ENCODE measurements at places on chromosomes 5 and 9. TPM values are rescaled to one million over a fixed set of nuclear protein-coding genes. Genes with fewer than 3 reads are reported as not detected.

DDX4 gene
- total RNA-seq, result 0.09 TPM

DNA sequence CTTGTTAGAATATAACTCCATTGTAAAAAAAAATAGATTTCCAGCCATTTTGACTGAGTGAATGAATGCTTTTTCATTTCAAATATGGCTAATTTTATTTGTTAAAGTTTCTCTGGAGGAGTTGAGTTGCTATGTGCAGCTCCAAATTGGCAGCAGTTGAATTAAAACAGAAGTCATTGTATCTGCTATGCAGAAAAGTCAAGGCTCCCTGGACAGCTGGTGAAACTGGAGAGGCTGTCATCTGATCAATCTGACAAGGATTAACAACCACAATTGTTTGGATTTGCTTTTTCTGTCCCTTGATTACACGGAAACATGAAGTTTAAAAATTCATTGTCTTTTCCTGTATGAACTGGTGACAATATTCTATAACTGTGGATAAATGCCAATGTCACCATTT, 713.9 kb downstream of the EFNA5 start:
- H3K4me1 ChIP-seq, result no peaks in the 10 kb centered on the region
- no peaks in the 10 kb centered on the region for H3K36me3 ChIP-seq
- no peaks in the 10 kb centered on the region for H3K27me3 ChIP-seq
- H3K4me3 ChIP-seq, result no peak overlapping the region
- H3K27ac ChIP-seq, result no peak overlapping the region
- no peak for DNase-seq

DNA sequence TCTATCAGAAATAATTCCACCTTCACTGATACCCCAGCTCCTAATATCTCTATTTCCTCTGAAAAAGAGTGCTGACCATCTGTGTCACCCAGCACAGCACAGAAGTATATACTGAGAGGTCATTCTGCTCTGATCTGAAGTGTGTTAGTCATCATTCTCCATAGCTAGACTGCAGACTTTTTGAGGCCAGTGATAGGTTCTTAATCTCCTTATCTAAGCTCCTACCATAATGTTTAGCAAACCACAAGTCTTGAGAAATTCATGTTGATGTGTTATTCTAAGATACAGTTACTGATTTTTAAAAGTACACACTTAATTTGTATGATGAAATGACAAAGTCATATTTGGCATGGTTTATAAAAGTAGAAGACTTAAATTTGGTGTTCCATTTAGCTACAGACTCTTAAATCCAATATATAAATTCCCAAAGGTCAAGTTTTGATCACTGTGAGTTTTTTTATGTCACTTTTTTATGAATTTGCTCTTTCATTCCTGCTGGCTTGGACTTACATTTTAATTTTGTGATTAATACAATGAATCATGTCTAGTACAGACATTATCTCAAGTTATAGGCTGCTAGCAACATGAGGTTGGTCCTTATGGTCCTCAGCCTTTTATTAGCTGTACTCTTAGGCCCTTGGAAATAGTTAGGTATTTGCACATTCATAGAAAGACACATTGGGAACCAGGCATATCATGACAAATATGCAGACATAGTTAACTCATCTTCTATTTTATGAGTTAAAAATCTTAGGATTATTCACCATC, 380.8 kb downstream of the EBF1 start:
- DNase-seq, result no peak
- H3K4me3 ChIP-seq, result no peak overlapping the region
- H3K4me1 ChIP-seq, result peaks cover 4% of the 10 kb centered on the region
- H3K27me3 ChIP-seq, result peaks cover 4% of the 10 kb centered on the region

GRCh38 chr5:27502236-27502635, 463.9 kb upstream of the CDH9 start:
- H3K36me3 ChIP-seq, result no peaks in the 10 kb centered on the region
- H3K4me3 ChIP-seq, result no peak overlapping the region
- H3K4me1 ChIP-seq, result no peaks in the 10 kb centered on the region
- no peaks in the 10 kb centered on the region for H3K27me3 ChIP-seq
- H3K27ac ChIP-seq, result no peak overlapping the region

SLC6A18 gene
- not detected for total RNA-seq

DNA sequence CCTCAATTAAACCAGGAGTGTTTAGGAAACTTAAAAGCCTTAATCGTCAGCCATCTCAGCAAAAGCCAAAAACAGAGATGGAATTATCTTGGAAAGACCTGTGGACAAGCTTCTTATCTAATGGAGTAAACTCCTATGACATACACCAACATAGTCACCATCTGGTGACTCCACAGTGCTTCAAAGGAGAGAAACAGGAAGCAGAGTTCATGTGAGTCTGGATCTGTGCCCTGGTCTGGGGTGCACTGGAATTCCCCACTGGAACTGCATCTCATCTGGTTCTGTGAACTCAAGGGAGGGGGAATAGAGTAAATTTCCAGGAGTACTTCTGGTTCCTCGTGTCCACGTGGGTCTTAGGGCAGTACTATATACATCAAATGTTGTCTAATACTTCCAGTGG, 36.3 kb upstream of the KCNN2 start:
- no peak overlapping the region for H3K27ac ChIP-seq
- H3K4me3 ChIP-seq, result no peak overlapping the region

- peak; percentile 28 for DNase-seq
- peaks cover 32% of the 10 kb centered on the region for H3K4me1 ChIP-seq
- H3K27ac ChIP-seq, result no peak overlapping the region
- no peaks in the 10 kb centered on the region for H3K36me3 ChIP-seq
Observed at GRCh38 chr5:65480306-65480865, 1.3 kb downstream of the ADAMTS6 start.

ACTBL2 gene
- total RNA-seq, result not detected

DNA sequence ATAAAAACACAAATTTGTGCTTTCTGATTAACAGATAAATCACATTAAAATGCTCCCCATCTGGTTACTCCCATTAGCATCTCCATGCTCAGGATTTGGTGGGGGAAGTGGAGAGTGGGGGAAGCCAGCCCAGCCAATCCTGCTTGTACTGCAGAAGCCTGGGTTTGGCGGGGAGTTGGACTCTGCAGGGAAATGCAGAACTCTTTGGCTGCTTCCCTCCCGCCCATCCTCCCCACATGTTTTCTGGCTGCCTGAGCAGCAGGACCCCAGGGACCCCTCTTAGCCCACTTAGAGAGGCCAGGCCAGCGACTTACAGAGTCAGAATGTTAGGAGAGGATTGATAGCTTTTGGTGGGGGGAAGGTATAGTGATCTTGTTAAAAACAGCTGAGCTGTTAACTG, 59.5 kb upstream of the FOXI1 start:
- H3K4me3 ChIP-seq, result no peak overlapping the region
- H3K4me1 ChIP-seq, result peaks cover 11% of the 10 kb centered on the region
- no peaks in the 10 kb centered on the region for H3K36me3 ChIP-seq
- no peak overlapping the region for H3K27ac ChIP-seq
- no peak for DNase-seq

DNA sequence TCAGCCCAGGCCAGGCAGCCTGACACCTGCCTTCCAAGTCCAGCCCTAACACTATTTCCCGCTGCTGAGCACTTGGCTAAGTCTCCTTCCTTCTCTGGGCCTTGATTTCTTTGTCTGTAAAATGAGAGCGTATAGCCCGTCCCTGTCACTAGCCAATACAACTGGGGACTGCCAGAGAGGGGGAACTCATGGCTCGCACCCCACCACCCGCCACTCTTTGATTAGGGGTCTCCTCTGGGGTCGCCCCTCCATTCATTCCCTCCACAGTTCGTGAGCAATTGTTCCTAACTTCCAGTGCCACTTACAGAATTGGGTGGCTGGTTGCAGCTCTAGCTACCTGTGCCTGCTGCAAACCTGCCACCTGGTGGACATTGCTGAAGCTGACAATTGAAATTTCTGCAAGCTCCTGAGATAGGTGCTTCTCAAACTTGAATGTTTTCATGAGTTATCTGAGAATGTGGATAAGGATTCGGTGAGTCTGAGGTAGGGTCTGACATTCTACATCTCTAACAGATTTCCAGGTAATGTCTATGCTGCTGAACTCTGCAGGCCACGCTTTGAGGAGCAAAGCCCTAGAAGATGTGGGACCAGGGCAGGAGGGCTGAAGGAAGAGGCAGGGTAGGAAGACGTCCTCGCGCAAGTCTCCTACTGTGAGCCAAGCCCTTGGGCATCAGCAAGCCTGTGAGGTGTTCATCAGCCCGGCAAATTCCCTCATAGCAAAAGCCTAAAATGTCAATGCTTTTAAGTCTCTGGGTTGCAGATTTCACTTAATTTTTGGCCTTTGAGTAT, 13.3 kb upstream of the RECK start:
- no peaks in the 10 kb centered on the region for H3K27me3 ChIP-seq
- H3K4me3 ChIP-seq, result no peak overlapping the region
- DNase-seq, result peak; percentile 81
- no peaks in the 10 kb centered on the region for H3K4me1 ChIP-seq
- H3K27ac ChIP-seq, result no peak overlapping the region

ZNF454 gene
- 0.22 TPM for total RNA-seq

GRCh38 chr5:56413546-56413945, 180.4 kb upstream of the ANKRD55 start:
- H3K4me3 ChIP-seq, result no peak overlapping the region
- H3K4me1 ChIP-seq, result no peaks in the 10 kb centered on the region
- H3K27me3 ChIP-seq, result no peaks in the 10 kb centered on the region

Measured in neural progenitor cell (in vitro differentiated cells).